ENCODE measurements at places on chromosomes 6 and 20.

- DNase-seq, result no peak
These were observed 23.0 kb downstream of the SLC35D3 start for GRCh38 chr6:136945072-136945471.

DNA sequence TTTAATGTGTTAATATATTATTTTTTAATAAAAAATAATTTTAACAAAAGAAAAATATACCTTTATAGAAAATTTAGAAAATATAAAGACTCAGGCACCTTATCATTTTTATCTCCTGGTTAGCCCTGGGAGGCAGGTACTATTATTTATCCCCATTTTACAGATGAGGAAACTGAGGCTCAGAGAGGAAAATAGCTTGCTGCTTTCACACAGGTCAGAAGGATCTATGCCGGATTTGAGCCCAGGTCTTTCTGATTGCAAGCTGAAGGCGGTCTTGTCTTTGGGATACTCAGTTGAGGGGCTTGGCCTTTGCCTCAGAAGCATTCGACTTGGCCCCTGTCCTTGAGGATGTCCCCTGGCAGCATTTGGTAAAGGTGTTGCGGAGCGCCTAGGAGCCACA lies 11.5 kb upstream of the OSER1 start:
- DNase-seq, result no peak

GRCh38 chr6:9398071-9398766 lies 962.9 kb upstream of the SLC35B3 start:
- no peak for DNase-seq

DNA sequence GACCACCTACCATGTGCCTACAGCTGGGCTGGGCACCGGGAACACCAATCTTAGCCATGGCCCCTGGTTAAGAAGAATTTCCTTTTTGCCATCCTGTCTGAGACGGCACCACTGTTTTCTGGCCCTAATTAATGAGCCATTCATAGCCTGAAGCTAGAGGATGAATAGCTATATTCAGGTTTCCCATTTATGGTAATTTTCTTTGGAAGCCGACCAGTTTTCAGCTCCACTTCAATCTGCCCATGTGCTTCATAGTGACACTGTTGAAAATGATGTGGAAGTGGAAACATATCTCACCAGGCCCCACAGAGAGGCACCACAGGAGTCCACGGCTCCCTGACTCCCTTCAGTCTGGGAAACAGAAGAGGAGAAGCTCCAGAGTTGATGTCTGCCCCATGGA lies 22.6 kb upstream of the ULBP3 start:
- DNase-seq, result no peak

- DNase-seq, result peak; percentile 81
These were observed at the start of gene SFT2D1 for GRCh38 chr6:166342349-166343149. Gene SFT2D1 (minus strand): TSS chr6:166342545. CDS start chr6:166342481, 64 bp downstream.

- DNase-seq, result peak; percentile 83
These were observed 117.5 kb downstream of the GPX5 start for GRCh38 chr6:28643017-28643740.

GRCh38 chr20:23029324-23029723 lies 5.8 kb upstream of the SSTR4 start:
- DNase-seq, result no peak

DNA sequence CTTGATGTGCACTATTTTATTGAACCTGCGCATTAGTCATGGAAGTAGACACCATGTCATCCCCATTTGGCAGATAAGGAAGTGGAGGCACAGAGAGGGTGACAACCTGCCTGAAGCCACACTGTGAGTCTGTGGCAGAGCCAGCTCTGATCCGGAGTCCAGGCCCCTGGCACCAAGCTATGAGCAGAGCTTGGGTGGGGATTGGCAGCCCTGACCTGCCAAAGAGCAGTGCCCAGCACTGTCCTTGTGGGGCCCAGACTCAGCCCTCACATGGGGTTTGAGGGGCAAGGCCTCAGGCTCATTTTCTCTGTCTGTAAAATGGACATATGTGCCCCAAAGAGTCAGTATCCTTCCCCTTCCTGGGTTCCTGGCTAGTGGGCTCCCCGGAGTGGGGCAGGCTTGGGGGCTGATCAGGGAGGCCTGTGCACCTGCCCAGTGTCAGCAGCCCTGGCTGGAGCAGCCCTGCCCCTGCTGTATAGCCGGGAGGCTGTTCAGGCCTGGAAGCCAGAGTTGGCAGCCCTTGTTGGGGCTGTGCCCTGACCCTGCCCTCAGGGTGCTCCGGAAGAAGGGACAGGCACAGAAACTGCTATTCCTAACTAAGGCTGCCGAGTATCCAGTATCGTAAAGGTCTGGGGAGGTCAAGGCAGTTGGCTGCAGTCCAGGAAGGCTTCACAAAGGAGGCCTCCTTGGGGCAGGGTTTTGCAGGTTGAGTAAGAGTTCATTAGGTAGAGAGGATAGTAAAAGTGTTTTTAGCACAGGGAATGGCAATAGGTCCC lies 38.7 kb downstream of the TGM2 start:
- no peak for DNase-seq

DNA sequence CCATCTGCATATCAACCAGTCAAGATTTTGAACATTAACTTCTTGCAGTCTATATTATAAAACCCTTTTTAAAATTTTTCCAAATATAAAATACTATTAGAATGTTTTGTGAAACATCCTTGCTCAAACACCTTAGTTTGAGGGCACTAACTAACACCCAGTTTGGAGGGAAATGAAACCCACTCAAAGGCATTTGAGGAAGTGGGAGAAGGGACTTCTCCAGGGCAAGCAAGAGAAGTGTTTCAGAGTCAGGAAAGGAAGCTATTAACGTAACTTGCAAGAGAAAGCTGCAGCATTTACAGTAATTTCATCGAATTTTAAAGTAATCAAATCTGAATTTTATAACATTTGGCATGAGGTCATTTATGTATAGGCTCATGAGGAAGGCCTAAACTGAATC lies 21.3 kb downstream of the MTFR2 start:
- DNase-seq, result no peak

DNA sequence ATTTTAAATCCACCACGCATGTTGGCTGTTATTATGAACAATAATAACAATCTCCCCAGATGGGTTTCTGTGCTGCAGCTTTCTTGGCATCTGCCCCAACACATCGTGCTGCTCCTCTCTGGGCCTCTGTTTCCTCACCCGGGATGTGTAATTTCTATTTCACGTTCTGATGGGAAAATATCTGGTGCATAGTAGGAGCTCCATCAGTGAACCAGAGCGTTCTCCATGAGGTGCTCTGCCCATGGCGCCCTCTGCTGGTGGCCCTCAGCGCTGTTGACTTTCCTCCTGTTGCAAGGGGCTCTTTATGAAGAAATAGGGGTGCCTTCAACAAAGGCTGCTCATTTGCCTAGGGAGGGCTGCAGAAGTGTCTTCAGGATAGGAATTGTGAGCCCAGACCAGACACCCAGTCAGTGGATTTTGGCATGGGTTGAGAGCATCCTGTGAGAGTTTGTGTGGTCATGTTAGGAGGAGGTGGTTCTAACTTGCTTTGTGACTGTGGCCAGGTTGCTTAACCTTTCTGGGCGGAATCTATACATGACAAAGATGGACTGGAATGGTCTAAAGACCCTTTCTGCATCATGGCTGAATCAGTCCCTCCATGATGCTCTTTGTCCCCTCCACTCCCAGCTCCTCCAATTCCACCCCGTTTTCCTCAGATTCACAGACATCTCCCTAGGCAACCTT lies 8.1 kb downstream of the SCRT2 start:
- DNase-seq, result peak; percentile 22

GRCh38 chr6:8420031-8420588 lies 15.2 kb downstream of the SLC35B3 start:
- no peak for DNase-seq

DNA sequence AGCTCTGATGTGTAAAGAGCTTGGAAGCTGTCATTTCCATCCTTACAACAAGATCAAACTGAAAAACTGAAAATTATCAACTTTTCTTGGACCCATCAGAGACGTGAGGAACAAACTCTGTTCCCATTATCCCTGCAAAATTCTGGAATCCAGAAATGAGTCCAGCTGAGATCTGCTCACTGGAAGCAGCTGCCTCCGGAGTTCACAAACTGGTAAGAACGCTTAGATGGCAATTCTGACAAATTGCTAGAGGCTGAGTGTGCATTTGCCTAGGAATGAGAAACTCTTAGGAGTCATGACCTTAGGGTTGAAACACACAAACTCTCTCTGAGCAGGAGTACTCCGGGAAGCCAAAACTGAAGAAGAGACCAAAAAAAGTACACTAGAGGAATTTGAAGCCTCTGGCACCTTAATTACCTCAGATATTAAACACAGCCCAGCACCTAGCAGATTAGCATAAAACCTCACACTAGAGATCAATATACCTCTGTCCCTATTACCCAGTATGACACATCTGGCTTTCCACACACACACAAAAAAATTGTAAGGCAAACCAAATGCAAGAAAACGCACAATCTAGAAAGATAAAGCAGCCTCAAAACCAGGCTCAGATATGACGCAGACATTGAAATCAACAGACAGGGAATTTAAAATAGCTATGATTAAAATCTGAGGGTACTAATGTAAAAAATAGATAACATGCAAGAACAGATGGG lies 233.5 kb upstream of the SGK1 start:
- DNase-seq, result peak; percentile 86

GRCh38 chr20:61802721-61803311 lies 262.9 kb downstream of the TAF4 start:
- DNase-seq, result no peak

Measured in fibroblast of skin of right biceps (primary cell).